Muscle of arm (tissue), 14 donors: ENCODE measurements at places on chromosomes 6 and 20. TPM values are rescaled to one million over a fixed set of nuclear protein-coding genes. Genes with fewer than 3 reads are reported as not detected.
A peak's percentile ranks its signal among the peaks of the same experiment; 100 is the strongest.

- no peak for DNase-seq
Observed at GRCh38 chr20:36658300-36658699, 12.3 kb upstream of the SLA2 start.

DNA sequence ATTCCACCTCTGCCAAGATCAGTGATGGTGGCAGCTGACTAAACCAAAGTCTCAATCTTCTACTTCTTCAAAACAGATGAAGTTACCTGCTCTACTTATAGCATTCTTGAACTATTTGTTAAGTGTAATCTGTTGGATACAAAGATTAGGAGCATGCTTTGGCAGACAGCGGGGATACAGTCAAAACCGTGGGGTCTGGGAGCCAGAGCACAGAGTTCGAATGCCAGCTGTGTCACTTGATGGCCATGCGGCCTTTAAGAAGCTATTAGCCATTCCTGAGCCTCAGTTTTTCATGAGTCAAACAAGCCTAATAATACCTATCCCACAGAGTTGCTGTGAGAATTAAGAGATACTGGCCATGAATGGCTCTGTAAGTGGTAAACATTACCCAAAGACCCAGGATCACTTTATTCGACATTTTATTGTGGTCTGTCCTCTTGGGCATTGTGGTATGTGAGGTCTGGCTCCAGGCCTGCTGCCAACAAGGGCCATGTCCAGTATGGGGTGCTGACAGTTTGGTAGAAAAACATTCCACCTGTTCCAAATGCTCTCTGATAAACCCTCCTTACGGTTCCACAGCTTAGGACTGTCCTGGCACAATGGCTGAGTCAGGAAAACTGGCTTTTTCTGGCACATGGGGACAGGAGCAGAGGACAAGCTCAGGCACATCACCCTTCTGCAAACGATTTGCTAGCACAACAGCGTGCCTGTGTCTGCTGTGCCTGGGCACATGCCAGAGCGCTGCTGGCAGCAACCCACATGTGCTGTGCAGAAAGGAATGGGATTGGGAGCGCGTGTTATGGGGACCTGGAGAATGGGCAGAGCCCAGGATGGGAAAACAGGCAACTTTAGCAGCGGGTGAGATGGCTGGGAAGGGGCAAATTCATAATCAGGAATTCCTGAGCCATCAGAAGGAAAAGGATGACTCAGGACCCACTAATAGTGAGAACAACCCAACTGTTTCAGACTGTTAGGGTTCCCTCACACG lies 15.7 kb upstream of the FAM83C start:
- DNase-seq: no peak

DNA sequence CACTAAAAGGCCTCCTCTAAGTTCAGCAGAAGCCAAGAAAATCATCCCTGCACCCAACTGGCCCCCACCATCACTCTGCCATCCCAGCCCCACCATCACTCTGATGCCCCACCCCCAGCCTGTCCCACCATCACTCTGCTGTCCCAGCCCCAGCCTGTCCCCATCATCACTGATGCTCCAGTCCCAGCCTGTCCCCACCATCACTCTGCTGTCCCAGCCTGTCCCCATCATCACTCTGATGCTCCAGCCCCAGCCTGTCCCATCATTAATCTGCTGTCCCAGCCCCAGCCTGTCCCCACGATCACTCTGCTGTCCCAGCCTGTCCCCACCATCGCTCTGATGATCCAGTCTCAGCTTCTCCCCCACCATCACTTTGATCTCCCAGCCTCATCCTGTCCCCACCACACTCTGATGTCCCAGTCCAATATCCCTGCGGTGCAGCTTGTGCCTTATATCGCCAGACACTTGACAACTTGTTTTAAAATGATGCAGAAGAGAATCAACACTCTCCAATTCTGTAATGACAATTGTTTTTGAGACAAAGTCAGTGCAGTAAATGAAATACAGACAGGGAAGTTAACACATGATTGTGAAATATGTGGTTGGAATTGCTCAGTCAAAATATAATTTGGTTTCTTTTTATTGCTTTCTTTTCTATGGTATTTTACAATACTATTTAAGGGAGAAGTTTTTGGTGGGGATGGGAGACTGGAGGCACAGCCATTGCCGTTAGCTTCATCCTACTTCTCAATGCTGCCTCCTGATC lies 100.8 kb downstream of the TNFAIP3 start:
- no peak for DNase-seq

GRCh38 chr20:63580796-63581461 lies 6.9 kb upstream of the HELZ2 start:
- DNase-seq: no peak

DNA sequence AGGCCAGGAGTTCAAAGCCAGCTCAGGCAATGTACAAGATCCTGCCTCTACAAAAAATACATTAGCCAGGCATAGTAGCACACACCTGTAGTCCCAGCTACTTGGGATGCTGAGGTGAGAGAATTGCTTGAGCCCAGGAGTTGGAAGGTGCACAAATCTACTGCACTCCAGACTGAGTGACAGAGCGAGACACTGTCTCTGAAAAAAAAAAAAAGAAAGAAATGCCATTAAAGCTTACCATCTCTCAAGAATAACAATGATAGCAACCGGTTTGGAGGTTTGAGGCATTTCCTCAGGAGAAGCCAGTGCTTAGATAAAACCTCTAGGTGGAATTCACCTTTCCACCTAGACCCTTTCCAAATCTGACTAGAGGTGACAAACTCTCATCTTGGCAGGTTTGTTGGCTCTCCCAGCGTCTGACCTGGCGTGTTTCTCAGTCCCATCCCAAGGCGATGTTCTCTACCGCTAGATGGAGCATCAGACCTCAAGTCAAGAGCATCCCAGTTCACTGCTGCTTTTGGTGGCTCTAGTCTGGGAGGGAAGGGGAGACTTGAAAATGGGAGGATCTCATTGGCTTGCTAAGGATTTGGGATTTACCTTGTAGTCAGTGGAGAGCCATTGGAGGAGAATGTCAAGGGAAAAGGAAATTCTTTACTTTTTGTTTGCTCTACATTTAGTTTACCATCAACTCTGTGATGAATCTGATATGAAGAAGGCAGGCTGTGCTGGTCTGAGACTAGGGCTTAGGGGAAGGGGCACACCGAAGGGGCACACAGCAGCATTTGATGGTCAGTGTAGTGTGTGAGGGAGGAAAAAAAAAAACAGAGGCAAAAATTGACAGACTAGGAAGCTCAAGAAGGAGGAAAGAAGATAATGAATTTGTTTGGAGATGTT lies 67.9 kb downstream of the NCOA7 start:
- DNase-seq: peak; percentile 52

- no peak for DNase-seq
Observed at GRCh38 chr20:17014217-17014616, 212.6 kb upstream of the PCSK2 start.

DNA sequence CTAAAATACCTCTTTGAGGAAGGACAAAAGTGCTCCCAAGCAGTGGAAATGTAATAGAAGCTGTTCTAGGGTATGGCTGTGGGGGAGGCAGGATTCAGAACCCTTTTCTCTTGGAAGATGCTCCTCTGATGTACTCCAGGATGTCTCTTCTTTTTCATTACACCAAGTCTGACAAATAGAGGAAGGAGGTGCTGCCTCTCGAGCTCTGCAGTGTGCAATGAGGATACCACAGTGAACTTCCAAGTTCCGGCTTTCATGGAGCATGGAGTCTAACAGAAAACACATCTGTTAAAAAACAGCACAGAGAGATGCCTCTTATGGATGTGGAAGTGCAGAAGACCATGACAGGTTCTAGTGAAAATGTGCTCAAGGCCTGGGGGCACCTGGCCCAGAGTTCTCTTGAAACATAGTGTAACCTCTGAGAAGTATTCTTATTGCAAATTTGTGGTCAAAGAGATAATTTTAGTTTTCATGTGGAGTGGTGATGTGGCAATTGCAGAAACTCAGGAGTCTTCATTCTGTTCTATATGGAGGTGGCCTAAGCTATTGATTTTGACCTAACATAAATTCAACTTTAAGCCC lies 362.0 kb upstream of the CITED2 start:
- no peak for DNase-seq

- no peak for DNase-seq
Observed at GRCh38 chr6:28953585-28954258, 29.9 kb upstream of the TRIM27 start.

DNA sequence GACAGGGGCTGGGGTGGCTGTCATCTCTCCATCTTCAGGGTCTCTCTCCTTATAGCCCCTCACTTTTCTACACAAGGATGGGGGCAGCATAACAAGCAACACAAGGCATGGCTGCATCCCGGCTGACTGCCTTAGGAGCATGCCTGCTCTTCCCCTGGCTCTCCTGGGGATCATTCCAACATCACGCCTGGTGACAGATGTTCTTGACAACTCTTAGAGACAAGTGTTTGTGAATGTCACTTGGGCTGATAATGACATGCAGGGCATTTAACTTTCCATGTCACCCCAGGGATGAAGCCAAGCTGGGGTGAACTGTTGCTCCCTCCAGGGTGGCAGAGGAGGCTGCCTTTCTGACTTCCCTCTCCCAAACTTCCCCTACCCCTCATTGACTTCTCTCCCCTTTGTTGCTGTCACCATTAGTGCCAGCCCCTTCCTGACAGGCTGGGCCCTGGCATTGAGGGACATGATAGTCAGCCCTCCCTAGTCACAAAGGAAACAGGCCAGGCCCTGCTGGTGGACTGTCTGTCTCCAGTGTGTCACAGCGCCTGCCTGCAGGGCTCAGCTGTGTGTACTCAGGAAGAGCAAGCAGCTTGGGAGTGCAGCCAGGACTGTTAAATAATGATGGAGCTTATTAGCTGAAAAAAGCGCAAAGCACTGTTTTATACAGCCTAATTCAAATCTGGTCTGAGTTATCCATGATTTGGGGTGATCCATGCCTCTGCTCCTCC lies 161.8 kb downstream of the LRFN2 start:
- peak; percentile 17 for DNase-seq

DNA sequence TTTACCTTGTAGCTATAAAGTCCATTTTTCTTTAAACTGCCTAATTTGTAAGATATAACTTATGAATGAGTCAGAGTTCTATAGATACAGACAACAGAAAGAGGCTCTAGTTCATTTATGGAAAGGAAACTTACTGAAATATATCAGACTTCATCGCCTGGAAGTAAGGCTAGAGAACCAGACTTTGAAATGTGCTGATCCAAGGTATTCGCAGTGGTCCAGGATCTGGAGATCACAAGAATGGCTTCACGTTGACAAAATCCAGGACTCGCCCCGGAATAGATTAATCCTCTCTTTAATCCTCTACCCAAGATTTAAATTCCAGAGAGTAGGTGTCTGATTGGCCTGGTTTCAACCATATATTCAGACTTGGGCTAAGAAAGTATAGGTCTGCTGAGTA lies 69.1 kb upstream of the LOC128125822 start:
- DNase-seq: no peak

The SIRPB1 gene
- polyA plus RNA-seq: 0.50 TPM

The TMEM242 gene
- 8.4 TPM for polyA plus RNA-seq
